ENCODE measurements at places on chromosomes 3 and 15. TPM values are rescaled to one million over a fixed set of nuclear protein-coding genes. Genes with fewer than 3 reads are reported as not detected.

- no peak for DNase-seq
Measured at GRCh38 chr15:83458381-83458780, 11.2 kb downstream of the SH3GL3 start.

DNA sequence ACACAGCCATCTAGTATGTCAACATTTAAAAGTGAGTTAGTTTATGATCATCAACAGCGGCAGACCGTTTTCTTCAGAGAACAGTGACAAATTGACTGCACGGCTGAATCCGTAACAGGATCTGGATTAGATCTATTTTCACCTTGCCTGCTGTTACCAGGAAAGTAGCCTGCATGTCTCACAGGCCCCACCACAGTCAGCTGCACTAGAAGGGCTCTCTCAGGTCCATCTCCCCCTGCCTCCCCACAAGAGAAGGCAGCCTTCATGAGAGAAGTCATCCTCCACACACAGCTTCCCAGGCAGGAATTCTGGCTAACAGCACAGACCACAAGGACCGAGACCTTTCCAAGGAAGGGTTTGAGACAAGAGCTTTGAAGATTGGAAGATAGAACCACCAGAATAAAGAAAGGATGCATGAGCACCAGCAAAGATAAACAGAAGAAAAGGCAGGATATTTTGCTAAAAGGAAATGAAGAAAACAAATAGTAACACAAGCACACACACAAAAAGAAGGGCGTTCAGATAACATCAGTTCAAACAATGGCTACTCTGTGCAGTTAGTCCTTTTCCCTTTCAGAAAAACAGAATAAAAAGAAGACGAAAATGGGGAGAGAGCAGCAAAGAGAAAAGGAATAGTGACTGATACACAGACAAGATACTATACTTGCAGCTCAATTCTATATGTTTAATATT is 127.5 kb downstream of the SNRK start:
- no peak for DNase-seq

- DNase-seq: no peak
Measured at GRCh38 chr15:59825901-59826300, 136.8 kb upstream of the BNIP2 start.

GRCh38 chr15:84872009-84872910 is 12.2 kb upstream of the SLC28A1 start:
- DNase-seq: no peak

GRCh38 chr15:47397655-47398054 is 319.6 kb upstream of the SEMA6D start:
- no peak for DNase-seq

GRCh38 chr3:62876064-62876463 is 848 bp upstream of the CADPS start:
- DNase-seq: peak; percentile 22

- DNase-seq: peak; percentile 75
Measured at GRCh38 chr3:196609343-196609775, 30.1 kb upstream of the NRROS start.

- DNase-seq: no peak
Measured at GRCh38 chr3:154536751-154537150, 106.8 kb upstream of the GPR149 start.

GRCh38 chr15:39211108-39211979 is 369.5 kb upstream of the THBS1 start:
- no peak for DNase-seq

- peak; percentile 42 for DNase-seq
Measured at GRCh38 chr3:126982126-126982470, 817 bp upstream of the PLXNA1 start.

- peak; percentile 59 for DNase-seq
Measured at GRCh38 chr3:105401691-105402149, 35.0 kb downstream of the ALCAM start.

GRCh38 chr3:10927551-10927950 is 65.0 kb upstream of the SLC6A1 start:
- DNase-seq: no peak

GRCh38 chr3:107496855-107497254 is 25.9 kb upstream of the BBX start:
- DNase-seq: no peak

- no peak for DNase-seq
Measured at GRCh38 chr3:39050029-39050428, 1.7 kb downstream of the SCN11A start.

DNA sequence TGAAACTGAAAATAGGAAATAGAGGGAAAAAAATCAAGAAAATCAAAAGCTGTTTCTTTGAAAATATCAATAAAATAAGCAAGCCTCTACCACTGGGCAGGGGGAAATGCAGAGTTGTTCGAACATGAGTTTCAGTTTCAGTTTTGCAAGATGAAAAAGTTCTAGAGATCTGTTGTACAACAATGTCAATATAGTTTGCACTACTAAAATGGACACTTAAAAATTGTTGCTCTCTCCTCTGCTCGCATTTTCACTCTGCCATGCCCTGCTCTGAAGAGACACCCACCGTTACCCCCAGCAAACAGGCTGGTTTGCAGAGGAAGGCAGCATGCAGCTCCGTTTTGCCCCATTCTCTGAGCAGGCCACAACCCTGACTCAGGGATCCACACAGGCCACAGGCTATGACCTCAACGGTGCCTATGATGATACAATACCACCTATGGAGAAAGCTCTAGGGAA is 64.5 kb downstream of the ZNF148 start:
- DNase-seq: no peak

DNA sequence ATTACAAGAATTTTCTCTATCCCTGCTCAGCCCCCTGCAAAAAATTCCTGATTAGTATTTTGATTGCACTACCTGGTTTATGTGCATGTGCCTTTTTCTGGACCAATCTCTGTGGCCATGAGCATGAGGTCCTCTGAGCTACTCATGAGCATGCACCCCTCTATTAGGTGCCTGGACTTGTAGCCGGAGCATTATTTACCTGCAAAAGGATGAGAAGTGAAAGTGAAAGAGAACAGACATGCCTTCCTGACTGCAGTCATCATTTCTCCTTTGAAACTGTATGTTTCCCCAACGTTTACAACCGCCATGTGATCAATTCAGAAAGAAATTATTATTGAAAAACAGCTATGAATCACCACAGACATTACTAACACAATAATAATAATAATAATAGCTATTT is 1008.8 kb downstream of the ROBO2 start:
- DNase-seq: peak; percentile 15

GRCh38 chr15:63447017-63447676 is 57.2 kb upstream of the USP3 start:
- DNase-seq: no peak

GRCh38 chr15:33013827-33014445 is 180.6 kb downstream of the FMN1 start:
- peak; percentile 89 for DNase-seq

GRCh38 chr3:154779571-154779970 is 300.5 kb upstream of the MME start:
- peak; percentile 29 for DNase-seq

DNA sequence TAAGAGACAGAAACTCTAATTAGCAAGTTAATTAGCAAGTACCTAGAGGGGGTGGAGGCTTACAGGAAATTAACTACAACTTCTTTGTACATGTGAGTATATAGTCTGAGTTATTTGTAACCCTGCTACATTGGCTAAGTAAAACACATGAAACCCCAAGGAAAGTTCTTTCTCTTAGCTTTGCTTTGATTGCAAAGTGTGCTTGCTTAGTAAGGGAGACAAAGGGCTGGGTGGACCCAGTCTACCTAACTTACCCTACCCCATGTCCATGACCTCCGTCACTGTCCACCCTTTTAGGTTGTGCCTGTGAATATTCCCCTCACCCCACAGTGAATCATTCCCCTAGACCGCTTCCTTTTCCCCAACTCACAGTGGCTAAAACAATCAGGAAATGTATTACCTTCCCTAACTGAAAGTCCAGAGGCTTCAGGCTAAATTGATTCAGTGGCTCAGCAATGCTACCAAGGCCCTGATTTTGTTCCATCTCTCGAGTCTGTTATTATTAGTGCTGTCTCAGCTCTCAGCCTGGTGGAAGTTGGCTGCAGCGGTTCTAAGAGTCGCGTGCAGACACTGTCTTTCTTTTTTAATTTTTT is 31.1 kb upstream of the RYR3 start:
- DNase-seq: peak; percentile 70

DNA sequence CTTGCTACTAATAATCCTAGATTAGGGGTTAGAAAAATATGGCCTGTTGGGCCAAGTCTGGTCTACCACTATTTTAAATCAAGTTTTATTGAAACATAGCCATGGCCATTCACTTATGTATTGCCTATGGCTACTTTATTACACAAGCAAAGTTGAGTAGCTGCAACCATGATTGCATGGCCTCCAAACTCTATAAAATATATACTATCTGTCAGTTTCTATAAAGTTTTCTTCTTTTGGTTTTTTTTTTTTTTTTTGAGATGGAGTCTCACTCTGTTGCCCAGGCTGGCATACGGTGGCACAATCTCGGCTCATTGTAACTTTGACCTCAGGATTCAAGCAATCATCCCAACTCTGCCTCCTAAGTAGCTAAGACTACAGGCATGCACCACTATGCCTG is 60.4 kb downstream of the INO80 start:
- DNase-seq: no peak

DNA sequence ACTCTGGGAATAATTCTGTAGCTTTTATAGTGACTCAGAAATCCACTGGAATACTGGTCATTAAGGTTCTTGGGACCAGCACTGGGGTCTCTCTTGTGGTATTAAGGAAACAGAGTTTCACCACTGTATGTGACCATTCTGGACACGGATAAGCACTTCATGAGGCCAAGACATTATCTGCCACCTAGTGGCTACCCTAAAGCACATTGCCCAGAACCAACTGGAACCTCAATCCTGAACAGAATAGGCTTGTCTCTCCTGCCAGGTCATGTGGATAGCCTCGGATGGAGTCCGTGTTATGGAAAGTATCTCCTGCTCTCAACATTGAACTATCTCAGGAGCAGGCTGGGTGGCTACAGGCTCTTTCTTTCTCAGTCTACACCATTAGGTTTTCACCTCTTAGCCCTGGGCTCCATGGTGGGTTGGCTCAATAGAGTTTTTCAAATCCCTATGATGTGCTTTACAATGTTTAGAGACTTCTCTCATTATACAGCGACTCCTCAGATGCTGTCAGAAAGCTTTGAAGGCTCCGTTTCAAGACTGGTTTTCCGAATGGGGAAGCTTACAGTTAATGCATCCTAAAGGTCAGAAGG is 167.6 kb upstream of the ST8SIA2 start:
- DNase-seq: peak; percentile 4

DNA sequence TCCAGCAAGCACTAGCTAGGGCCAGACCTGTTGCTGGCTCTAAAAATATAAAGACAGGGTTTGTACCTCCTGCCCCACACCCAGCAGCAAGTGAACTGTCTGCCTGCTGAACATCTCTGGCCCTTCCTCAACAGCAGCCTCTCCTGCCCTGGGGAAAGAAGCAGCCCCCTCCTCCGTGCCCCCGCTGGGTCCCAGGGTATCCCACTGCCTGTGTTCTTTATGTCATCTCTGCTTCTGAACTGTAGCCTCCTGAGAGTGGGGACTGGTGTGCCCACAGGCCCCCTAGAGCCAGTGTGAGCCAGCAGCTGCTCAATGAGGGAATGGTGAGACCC is 54.5 kb downstream of the ACAD9 start:
- DNase-seq: no peak

DNA sequence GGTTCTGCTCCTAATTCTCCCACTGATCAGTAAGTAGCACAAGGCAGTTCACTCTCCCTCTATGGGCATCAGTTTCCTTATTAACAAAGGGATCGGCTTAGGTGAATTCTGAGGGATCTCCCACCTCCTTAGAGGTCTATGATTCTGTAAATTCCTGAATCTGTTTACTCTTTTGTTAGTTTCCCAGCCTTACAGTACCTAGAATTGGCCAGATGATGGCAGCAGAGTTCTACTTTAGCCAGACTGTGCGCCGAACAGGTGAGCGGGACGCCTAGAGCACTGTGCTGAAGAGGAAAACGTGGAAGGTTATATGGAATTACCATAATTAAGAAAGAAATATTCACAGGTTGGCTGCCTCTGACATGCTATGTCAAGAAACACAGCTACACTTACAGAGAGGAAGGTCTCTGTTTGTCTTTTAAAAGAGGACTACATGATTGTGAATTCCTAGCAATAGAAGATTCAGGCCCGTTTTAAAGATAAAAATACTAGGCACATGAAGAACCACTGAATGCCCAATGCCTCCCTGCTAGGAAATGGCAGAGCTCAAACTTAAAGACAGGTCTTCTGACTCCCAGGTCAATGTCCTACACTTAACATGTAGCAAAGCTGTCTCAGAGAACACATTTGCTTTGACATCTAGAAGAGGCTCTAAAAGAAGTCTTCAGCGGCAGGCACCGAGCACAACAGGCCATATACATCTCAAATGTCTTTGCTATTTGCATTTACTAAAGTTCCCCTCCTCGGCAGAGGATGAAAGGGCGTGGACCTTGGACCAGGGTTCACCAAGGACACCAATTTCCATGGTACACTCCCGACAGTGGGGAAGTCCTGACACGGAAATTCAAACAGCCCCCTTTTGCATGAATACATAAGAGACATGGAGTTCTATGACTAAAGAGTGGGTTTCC is 259.9 kb downstream of the FGF12 start:
- DNase-seq: peak; percentile 61

- DNase-seq: no peak
Measured at GRCh38 chr15:73436613-73437012, 6.4 kb upstream of the REC114 start.

DNA sequence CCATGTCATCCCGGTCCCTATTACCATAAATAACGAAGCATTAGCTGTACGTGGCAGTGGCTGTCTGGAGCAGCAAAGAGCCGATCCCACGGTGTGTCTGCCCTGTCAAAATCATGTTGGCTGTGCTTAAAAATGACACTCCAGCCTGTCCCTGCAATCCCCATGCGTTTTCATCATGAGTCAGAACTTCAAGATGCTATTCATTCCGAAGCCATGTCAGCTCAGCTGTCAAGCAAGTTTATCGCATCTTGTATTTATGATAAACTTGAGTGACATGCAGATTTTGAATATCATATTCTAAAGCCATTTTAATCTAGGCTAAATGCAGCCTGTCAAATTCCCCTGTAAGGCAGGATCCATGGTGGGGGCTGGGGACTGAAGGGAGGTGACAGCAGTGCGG is 152.4 kb downstream of the TJP1 start:
- peak; percentile 58 for DNase-seq

The PEX5L gene
- total RNA-seq: 0.12 TPM

The OXSR1 gene
- total RNA-seq: 38.8 TPM

The SPRED1 gene
- total RNA-seq: 9.1 TPM

The SNTN gene
- total RNA-seq: not detected

The TNNC1 gene
- 36.6 TPM for total RNA-seq

The LRRC2 gene
- total RNA-seq: 0.07 TPM

The ALPK3 gene
- total RNA-seq: 0.12 TPM

The GPR176 gene
- 60.0 TPM for total RNA-seq

The CLRN1 gene
- total RNA-seq: not detected

The SLC12A1 gene
- not detected for total RNA-seq

The PPCDC gene
- 16.1 TPM for total RNA-seq

Measured in A172 (cell line).